ENCODE measurements at places on chromosomes 16 and 17.
A peak's percentile ranks its signal among the peaks of the same experiment; 100 is the strongest.

- no peak for DNase-seq
Measured at GRCh38 chr16:35339337-35339736, 1879.9 kb downstream of the TP53TG3F start.

DNA sequence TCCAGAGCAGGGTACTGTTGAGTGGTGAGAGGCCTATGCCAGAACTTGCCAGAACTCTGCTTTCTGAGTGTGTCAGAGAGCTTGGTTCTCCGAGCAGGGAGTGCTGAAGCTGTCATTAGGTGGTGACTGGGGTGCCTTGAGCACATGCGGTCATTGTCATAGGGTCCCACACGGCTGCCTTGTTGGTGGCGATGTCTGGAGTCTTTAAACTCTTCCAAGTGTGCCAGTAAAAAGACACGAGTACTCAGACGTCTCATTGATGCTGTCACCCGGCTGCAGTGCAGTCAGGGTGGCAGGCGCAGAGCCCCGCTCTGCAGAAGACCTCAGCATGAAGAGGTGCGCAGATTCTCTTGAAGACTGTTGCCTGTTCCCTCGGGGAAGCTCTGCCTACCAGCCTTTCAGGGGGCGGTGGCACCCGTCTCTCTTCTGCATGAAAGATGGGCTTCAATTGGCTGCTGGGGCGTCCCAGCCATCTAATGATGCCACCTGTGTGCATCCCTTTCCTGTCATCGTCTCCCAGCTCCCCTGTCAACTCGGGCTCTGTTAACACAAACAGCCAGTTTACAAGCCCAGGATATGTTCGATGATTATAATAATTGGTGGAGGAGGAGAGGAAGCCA is 58.3 kb downstream of the NKD1 start:
- DNase-seq: no peak

- DNase-seq: peak; percentile 74
Measured at GRCh38 chr16:15642557-15643047, 352 bp downstream of the MARF1 start.

- no peak for DNase-seq
Measured at GRCh38 chr17:81500047-81500446, 12.6 kb downstream of the ACTG1 start.

GRCh38 chr17:51869387-51869786 is 289.1 kb downstream of the CA10 start:
- peak; percentile 15 for DNase-seq

GRCh38 chr17:58335061-58335731 is 6.6 kb upstream of the TSPOAP1 start:
- DNase-seq: no peak

- no peak for DNase-seq
Measured at GRCh38 chr17:65261682-65262636, 124.8 kb downstream of the RGS9 start.

- no peak for DNase-seq
Measured at GRCh38 chr17:3761036-3761917, 37.6 kb downstream of the HASPIN start.

DNA sequence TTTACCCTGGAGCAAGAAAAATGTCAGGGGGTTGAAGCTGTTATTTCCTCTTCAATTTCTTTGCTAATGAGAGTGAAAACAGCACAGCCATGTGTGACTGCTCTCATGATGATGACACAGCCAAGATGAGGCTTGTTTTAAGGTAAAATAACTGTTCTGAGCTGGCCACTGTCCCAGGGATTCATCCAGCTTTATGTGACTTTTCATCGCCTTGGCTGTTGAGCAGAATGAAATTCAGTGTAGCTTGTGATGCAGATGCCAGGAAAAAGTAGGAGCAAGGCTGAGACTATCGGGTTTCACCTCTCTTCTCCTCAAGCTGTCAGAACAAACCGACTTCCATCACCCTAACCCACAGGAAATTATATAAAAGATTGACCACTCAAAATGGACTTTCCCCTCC is 361.8 kb upstream of the CDH5 start:
- DNase-seq: no peak

DNA sequence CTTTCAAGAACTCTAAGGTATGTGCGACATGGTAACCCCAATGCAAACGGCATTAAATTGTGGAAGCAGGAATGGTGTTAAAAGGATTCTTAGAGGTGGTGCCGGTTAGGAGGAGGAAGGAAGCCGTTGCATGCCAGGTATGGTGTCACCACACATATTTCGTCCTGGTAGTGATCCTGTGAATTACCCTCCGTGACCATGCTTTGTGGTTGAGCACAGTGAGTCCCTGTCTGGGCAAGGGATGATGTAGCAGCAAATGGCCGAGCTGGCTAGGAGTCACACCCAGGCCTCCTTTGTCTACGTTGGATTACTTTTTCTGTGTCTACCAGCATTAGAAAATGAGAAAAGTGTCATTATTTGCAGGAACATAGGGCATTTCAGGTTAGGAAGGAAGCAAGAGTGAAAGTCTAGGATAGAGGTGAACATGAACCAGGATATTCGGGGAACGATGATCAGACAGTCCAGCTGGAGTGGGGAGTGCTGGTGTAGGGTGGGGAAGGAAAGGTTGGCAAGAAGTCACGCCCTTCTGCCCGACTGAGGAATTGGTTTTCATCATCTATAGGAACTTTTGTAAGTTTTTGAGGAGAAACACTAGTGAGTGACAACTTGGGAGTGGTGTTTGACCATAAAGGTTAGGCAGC is 123.5 kb downstream of the PRKCA start:
- no peak for DNase-seq

DNA sequence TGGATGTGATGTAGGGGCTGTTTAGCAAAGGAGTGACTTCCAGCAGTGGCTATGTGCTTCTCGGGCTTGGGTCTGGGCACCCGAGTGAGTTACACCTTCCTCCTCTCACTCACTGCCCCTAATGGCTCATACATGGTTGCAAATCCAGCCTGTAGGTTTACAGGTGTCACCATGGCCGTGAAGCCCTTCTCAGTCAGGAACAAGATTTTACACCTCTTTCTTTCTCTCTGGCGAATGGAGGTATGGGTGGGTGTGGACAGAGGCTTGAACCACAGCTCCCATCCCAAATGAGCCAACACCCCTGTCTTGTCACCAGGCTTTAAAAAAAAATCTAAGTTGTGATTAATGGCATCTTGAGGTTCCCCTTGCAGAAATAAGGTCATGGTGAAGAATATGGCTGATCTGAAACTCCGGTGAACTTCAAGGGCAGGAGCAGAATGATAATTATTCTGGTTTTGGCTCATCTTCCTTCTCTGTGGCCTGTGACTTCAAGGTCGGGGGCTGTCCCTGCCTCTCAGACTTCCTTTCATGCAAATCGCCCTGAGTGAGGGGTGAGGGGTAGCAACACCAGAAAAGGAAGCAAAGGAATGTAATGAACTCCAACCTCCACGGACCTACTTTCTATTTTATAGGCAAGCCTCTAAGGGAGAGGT is 331.2 kb downstream of the MAF start:
- DNase-seq: no peak

DNA sequence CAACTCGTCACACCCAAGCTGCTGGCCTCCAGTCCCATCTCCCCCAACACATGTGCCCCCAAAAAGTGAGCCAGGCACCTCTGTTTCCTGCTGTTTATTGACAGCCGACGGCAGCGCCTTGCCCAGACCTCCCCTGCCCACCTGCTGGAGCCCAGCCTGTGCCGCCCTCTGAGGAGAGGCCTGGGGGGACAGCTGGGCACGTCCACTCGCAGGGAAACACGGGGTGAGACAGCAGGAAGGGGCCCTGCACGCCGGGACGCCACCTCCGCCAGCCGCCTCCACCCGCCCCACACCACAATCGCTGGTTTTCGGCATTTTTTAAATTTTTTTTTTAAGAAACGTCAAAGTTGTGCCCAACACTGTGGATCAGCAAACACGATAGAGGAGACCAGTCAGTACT is 19.3 kb downstream of the CASKIN1 start:
- no peak for DNase-seq

GRCh38 chr17:79353016-79353415 is 257.8 kb downstream of the RBFOX3 start:
- no peak for DNase-seq

GRCh38 chr17:7684851-7685532 is 2.3 kb downstream of the TP53 start:
- DNase-seq: no peak

GRCh38 chr16:10929853-10930754 is 12.2 kb downstream of the DEXI start:
- no peak for DNase-seq

GRCh38 chr17:80294653-80295052 is 34.0 kb downstream of the RNF213 start:
- no peak for DNase-seq

DNA sequence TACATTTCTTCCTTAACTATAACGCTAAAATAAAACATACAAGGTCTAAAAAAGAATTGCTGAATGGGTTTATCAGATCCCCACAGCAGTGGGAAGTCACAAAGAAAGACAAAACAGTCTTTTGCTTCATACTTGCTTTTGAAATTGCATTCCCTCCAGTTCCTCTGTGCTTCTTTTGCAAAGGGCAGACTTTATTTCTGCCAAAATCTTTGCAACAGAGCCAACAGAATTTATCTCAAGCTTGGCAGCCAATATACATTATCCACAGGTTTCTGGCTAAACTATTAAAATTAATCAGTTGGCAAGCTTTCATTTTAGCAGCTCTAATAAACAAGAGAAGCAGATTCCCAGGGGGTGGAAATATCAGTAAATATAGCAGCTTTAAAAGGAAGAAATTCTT is 378.9 kb upstream of the CA10 start:
- DNase-seq: no peak

GRCh38 chr17:2174468-2175293 is 119.8 kb downstream of the HIC1 start:
- DNase-seq: peak; percentile 92

- DNase-seq: no peak
Measured at GRCh38 chr16:55325080-55325447, 1.1 kb downstream of the IRX6 start.

- no peak for DNase-seq
Measured at GRCh38 chr16:55324285-55325079, 479 bp downstream of the IRX6 start.
